ENCODE measurements at places on chromosomes 16 and 17.
A peak's percentile ranks its signal among the peaks of the same experiment; 100 is the strongest.

DNA sequence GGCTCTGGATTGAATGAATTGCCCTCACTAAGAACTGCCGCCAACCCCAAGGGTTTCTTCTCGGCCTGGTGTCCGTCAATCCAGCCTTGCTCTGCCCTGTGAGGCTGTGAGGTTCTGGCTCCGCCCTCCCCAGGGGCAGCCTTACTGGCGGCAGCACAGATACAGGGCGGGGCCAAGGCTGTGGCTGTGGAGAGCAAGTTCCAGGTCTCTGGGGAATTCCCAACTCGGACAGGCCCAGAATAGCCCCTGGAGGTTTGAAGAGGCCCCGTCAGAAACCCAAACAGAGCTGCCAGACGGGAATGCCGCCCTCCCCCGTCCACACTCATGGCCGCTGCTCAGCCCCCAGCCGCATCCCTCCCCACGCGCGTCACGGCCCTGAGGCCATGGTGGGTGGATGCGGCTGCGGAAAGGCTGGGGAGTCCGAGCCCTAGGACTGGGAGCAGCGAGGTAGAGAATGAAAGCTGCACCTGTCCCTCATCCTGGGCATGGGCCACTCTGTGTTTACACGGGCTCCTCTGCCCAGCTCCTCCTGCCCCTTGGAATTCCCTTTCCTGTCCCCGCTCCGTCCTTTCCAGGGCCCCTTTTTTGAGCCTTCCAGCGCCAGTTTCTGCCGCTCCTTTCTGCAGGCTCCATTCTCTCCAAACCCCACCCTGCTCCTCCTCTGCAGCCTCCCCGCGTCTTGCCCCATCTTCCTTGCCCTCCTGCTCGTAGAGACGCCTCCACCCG lies 660 bp upstream of the PRRT2 start:
- peak; percentile 84 for DNase-seq

- no peak for DNase-seq
Measured at GRCh38 chr17:606508-607250, 108.0 kb downstream of the VPS53 start.

- DNase-seq, result no peak
Measured at GRCh38 chr17:63291258-63291657, 154.8 kb downstream of the CYB561 start.

GRCh38 chr17:32894245-32894644 lies 17.3 kb upstream of the MYO1D start:
- DNase-seq, result no peak

DNA sequence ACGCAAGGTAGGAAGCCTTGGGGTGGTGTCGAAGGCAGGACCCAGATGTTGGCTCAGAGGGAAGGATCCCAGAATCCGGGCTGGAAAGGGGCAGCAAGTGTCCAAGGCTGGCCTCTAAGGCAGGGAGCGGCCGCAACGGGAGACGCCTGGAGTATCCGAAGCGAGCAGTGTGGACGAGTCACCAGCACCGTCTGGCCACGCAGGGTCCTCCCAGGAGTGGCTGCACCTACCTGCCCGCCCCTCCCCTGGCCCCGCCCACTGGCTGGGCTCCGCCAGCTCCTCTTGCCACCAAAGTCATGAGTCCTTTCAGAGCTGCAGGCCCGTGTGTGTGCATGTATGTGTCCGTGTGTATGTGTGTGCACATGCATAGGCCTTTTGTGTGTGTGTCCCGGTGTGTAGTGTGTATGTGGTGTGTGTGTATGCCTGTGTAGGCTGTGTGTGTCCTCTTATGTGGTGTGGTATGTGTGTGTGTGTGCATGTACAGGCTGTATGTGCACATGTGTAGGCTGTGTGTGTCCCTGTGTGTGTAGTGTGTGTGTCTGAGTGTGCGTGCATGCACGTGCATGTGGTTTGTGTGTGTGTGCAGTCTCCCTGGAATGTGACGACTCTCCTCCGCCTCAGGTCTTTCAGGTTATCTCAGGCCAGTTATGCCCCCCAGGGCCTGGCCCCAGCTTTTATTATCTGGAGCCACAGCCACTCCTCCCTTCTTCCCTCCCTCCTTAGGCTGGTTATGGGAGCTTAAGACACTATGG lies at the start of gene PRSS8:
TSS of gene PRSS8 (minus strand) at position 193 of the 752 bp plus-strand sequence. CDS start 229 bp downstream, outside the sequence.
- no peak for DNase-seq

- DNase-seq, result no peak
Measured at GRCh38 chr16:51919736-51920135, 627.2 kb downstream of the TOX3 start.

GRCh38 chr16:11610121-11610505 lies 23.4 kb upstream of the LITAF start:
- no peak for DNase-seq

- no peak for DNase-seq
Measured at GRCh38 chr16:89402962-89403361, 87.4 kb downstream of the ANKRD11 start.
